ENCODE measurements at places on chromosomes 4 and X.
A peak's percentile ranks its signal among the peaks of the same experiment; 100 is the strongest.

- DNase-seq: no peak
Measured at GRCh38 chrX:134002921-134003615, 17.7 kb upstream of the GPC3 start.

DNA sequence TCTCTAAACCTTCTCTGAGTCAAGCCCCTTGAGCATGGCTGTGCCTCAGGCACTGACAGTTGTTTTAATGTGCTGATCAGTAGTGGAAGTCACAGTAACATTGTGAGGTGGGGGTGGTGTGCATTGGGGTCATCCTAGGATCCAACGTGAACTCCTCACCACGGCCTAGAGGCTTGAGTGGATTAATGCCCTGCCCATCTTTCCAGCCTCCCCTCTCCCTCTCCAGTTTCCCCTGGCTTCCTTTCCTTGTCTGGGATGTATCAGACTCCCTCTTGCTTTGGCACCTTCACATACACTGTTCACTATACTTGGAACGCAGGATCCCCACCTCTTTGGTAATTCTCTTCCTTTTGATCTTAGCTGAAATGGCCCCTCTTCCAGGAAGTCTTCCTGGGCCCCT is 13.3 kb upstream of the PJA1 start:
- DNase-seq: no peak

DNA sequence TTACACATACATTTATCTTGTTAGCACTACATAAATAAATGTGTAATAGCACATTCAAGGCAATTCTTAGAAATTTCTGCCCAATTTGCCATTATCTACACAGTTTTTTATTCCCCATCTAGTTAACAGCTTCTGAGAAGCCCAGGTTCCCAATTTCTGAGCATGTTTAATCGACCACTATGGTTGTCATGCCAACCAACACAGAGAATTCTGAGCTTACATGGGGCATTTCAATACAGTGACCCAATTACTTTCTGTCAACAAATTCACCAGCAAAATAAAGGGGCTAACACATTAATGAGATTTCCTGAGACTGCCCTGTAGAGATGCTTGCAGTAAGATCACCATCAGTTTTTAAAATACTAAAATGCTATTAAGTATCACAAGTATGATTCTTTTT is 22.0 kb downstream of the GPM6A start:
- DNase-seq: no peak

GRCh38 chr4:45741897-45742296 is 382.0 kb downstream of the GABRG1 start:
- DNase-seq: no peak

GRCh38 chrX:136823175-136823574 is 42.4 kb upstream of the ARHGEF6 start:
- no peak for DNase-seq

DNA sequence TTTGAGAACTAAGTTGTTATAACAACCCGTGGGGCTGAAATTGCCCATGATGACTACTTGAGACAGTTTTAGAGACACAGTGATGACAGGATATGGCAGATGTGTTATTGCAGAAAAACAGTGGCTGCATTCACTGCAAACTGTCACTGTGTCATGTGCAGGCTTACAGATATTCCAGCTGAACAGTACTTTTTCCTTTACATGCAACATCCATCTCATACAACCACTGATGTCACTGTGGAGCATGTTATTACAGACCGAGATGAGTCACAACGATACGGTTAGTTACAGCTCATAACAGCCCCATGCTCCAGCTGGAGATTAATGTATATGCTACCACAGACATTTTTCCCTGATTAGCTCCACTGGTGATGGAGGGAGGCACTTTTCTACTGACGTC is 207.4 kb downstream of the TMA16 start:
- no peak for DNase-seq

GRCh38 chrX:23857363-23857762 is 50.4 kb downstream of the APOO start:
- no peak for DNase-seq

DNA sequence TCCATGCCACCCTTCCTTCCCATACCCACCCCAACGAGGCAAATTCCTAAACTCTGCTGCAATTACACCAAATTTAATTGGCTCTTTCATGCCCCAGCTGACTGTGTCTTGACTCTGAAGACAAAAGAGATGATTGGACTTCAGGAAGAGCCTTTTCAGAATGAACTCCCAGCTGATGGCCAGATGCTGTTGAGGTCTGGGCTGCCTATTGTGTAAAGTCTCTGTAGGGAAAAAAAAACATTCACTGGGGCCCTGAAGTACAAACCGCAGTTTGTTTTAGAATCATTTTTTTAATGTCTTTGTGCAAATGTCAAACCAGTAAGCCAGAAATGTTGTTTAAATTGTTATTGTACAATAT is 174.8 kb downstream of the HHIP start:
- DNase-seq: no peak

GRCh38 chrX:2691543-2692220 is 587 bp downstream of the CD99 start:
- DNase-seq: peak; percentile 45

GRCh38 chr4:38664706-38665401 is 855 bp downstream of the KLF3 start:
- peak; percentile 55 for DNase-seq

GRCh38 chr4:120826449-120826848 is 96.1 kb downstream of the PRDM5 start:
- DNase-seq: no peak

DNA sequence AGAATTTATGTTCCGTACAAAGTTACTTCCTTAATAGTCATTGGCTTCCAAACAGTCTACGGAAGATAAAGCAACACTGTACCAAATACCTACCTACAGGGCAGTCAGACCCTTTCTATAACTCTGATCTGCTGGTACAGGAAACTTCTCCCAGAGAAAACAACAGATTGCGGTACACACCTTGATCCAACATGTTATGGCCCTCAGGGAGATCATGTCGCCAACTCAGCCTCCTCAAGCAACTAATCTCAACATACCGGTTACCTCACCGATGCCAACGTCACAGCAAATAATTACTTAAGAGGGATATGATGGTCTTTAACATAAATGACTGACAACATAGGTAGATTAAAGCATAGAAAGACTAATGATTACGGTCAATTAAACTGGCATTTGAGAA is 70.4 kb downstream of the RFC1 start:
- no peak for DNase-seq

GRCh38 chr4:148375584-148375983 is 66.6 kb downstream of the NR3C2 start:
- no peak for DNase-seq

- DNase-seq: no peak
Measured at GRCh38 chr4:98406819-98407218, 145.6 kb downstream of the RAP1GDS1 start.

DNA sequence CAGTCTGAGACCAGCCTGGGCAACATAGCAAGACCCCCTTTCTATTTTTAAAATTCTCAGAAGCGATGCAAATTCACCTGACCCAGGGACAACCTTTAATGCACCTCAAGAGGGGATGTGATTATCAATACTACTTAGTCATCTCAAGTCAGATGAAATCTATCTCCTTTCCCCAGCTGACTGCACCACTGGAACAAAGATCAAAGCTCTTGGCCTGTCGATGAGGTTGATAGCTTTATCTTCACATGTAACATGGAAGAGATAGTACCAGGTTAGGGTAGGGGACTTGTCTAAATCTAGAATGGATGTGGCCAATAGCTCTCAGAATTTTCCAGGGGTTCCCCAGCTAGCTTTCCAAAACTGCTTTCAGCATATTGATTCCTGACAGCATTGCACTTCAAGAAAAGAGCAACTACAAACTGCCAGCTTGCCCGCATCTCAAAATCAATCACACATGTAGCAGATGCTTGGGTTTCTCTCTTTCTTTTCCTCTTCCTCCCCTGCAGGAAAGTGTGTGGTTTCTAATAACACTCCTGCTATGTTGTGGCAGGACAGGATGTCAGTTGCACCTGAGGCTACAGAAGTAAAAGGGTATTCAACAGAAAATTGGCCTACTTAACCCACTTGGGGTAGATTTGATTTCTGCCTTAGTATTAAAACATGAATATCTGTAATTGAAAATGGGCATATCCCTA is 12.2 kb upstream of the TMEM164 start:
- DNase-seq: no peak

DNA sequence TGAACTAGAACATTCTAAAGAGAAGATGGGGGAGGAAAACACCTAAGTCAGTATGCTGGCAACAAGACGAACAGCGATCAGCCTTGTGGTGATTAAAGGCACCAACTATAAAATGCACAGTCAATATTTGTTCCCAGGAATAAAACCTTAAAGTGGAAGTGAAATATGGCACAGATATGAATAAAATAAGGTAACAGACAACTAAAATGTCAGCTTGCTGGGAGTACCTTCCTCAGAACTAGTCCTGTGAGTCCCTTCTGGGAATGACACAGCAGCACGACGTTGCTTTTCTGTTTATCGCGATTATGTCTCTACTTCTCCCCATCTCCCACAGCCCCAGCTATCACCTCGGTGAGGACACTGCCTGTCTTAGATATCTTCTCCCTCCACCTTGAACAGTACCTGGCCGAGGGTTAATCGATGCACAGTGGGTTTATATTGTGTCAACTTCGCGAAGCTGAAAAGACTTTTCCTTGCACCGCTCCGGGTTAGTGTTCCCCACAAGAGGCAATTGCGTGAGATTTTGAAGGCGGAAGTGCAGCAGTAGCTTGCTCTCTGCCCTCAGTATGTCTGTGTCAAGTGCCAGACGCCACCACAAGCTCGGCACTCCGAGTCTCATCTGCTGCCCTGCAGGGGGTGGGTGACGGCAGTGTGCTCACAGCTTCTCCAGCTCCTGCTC is 17.4 kb downstream of the MTNR1A start:
- DNase-seq: no peak

DNA sequence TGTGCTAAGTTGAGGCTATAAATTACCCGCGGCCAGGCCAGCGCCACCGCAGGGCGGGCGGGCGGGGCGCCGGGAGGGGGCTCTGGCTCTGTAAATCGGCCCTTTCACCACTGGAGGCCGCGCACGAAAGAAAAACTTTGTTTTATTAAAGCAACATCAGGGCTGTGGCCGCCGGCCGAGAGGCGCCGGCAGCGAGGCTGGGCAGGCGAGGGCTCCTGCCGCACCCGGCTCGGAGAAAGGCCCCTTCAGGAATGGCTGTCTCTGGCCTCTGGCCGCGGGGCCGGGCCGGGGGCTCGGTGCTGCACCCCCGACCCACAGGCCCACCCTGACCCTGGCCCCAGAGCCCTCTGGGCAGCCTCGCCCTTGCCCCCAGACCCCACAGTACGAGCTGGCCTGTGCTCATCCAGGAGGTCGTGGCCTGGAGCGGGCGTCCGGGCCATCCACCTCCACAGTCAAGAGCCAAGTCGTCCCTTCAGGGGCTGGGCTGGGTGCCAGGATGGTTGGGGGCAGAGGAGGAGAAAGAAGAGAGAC is 29.5 kb upstream of the FGFR3 start:
- no peak for DNase-seq

Measured in activated CD4-positive, alpha-beta memory T cell treated with anti-CD3 and anti-CD28 coated beads for 36 hours (primary cell).